Mammary epithelial cell (primary cell): ENCODE measurements at places on chromosomes 5 and 9. TPM values are rescaled to one million over a fixed set of nuclear protein-coding genes. Genes with fewer than 3 reads are reported as not detected.

The NUTM2G gene
- total RNA-seq = not detected in 2 replicates

The C9orf43 gene
- total RNA-seq = 0.56 and 1.9 TPM in 2 replicates

The ZBTB26 gene
- 5.0 TPM for total RNA-seq

The OBP2B gene
- total RNA-seq = 0.50 TPM

The CYSRT1 gene
- 1.3 TPM for total RNA-seq

The GRPEL2 gene
- total RNA-seq = 50.2 TPM

The TMEM252 gene
- not detected for total RNA-seq

The RNF183 gene
- not detected in 2 replicates for total RNA-seq

The SLC6A7 gene
- not detected for total RNA-seq

The WNT8A gene
- total RNA-seq = not detected

The CCL21 gene
- total RNA-seq = not detected

The GPR151 gene
- total RNA-seq = not detected in 2 replicates

The PCDHB14 gene
- 1.7 TPM for total RNA-seq
